Placental epithelial cell (primary cell): ENCODE measurements at places on chromosomes 6 and 20. TPM values are rescaled to one million over a fixed set of nuclear protein-coding genes. Genes with fewer than 3 reads are reported as not detected.

TSHZ2 gene
- not detected in 2 replicates for total RNA-seq

OLIG3 gene
- total RNA-seq = not detected in 2 replicates

BEND6 gene
- 12.6 and 20.6 TPM in 2 replicates for total RNA-seq

BMP5 gene
- not detected in 2 replicates for total RNA-seq

TFAP2D gene
- not detected in 2 replicates for total RNA-seq

STX11 gene
- total RNA-seq = 0.65 and 0.79 TPM in 2 replicates

MCHR2 gene
- not detected in 2 replicates for total RNA-seq

SALL4 gene
- total RNA-seq = not detected in 2 replicates

PSORS1C1 gene
- total RNA-seq = 4.6 and 41.2 TPM in 2 replicates

TMEM244 gene
- not detected in 2 replicates for total RNA-seq

CYB5R4 gene
- total RNA-seq = 2.7 and 7.3 TPM in 2 replicates

GPLD1 gene
- total RNA-seq = 0.33 and 0.39 TPM in 2 replicates

ULBP3 gene
- total RNA-seq = 3.5 and 9.7 TPM in 2 replicates

OR12D3 gene
- not detected in 2 replicates for total RNA-seq

CGAS gene
- 2.3 and 2.7 TPM in 2 replicates for total RNA-seq

POM121L2 gene
- total RNA-seq = not detected in 2 replicates

RUNX2 gene
- total RNA-seq = 1.6 and 5.0 TPM in 2 replicates

ACSS1 gene
- total RNA-seq = 4.7 and 7.5 TPM in 2 replicates

ADTRP gene
- total RNA-seq = 2.0 and 3.3 TPM in 2 replicates

NFKBIL1 gene
- total RNA-seq = 37.8 and 46.3 TPM in 2 replicates

SLC22A2 gene
- 0.11 and 0.39 TPM in 2 replicates for total RNA-seq

HEY2 gene
- not detected in 2 replicates for total RNA-seq

SMPDL3A gene
- 19.6 and 52.6 TPM in 2 replicates for total RNA-seq

ABHD16B gene
- not detected in 2 replicates for total RNA-seq

MED20 gene
- total RNA-seq = 33.0 and 49.7 TPM in 2 replicates

HMGN4 gene
- total RNA-seq = 45.1 and 55.2 TPM in 2 replicates

TFAP2A gene
- 19.2 and 24.3 TPM in 2 replicates for total RNA-seq
